ENCODE measurements at places on chromosomes 6 and 20. TPM values are rescaled to one million over a fixed set of nuclear protein-coding genes. Genes with fewer than 3 reads are reported as not detected.

DNA sequence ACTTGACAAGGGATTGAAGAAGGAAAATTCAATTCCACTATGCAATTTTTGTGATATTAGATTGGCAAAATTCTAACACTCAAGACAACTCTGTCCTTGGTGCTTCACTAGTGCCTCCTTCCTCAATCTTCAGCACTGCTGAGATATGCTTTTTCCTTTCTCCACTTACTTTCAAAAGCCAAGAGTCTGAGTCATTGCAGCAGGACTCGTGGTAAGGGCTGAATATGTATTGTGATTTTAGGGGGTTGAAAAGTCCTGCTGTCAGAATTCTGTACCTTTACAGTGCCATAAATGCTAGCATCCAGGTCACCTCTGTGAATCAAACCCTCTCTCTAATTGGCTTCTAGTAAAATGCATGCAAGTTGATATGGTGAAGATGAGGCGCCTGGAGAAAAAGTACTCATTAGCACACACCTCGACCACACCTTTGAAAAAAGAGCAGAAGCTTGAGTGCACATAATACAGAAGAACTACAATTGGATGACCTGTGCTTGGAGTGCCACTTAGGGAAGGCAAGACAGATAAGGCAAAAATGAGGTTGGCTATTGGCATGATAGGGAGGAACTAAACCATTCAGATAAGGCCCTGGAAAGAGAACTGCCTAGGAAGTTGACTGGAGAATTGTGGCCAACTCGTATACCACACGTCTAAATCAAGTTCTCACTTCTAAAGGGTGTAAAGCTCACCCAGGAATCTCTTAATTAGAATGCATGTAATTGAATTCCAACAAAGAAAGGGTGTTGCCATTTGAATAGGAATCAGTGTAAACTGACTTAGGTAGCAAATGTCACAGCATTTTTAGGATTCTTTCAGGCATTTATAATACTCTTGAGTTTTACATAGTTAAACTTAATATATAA lies 43.6 kb upstream of the FAM83B start:
- DNase-seq, result peak; percentile 66

GRCh38 chr6:46490425-46491200 lies 636 bp downstream of the RCAN2 start:
- DNase-seq, result peak; percentile 53

GRCh38 chr20:54323227-54323734 lies 115.4 kb downstream of the PFDN4 start:
- DNase-seq, result no peak

GRCh38 chr20:44705364-44706094 lies 9.6 kb upstream of the CCN5 start:
- no peak for DNase-seq

VIP gene
- not detected for total RNA-seq

CYP24A1 gene
- total RNA-seq, result 15.5 TPM

All from renal cortical epithelial cell (primary cell).